NCI-H2107 (cell line): ENCODE measurements at places on chromosomes 7 and 10.

DNA sequence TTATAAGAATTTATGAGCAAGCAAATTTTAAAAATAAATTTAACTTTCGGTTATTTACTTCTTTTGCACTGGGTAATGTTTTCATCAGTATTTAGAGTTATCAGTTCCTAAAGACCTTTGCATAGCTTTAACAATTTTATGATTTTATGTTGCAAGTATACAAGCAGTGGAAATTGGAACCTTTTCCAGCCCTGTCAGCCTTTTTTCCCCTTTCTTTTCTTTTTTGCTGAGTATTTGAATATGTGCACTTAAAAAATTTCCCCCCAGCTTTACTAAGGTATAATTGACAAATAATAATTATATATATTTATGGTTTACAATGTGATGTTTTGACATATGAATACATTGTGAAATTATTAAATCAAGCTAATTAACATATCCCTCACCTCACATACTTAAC, 62.6 kb downstream of the MKLN1 start:
- DNase-seq: no peak

DNA sequence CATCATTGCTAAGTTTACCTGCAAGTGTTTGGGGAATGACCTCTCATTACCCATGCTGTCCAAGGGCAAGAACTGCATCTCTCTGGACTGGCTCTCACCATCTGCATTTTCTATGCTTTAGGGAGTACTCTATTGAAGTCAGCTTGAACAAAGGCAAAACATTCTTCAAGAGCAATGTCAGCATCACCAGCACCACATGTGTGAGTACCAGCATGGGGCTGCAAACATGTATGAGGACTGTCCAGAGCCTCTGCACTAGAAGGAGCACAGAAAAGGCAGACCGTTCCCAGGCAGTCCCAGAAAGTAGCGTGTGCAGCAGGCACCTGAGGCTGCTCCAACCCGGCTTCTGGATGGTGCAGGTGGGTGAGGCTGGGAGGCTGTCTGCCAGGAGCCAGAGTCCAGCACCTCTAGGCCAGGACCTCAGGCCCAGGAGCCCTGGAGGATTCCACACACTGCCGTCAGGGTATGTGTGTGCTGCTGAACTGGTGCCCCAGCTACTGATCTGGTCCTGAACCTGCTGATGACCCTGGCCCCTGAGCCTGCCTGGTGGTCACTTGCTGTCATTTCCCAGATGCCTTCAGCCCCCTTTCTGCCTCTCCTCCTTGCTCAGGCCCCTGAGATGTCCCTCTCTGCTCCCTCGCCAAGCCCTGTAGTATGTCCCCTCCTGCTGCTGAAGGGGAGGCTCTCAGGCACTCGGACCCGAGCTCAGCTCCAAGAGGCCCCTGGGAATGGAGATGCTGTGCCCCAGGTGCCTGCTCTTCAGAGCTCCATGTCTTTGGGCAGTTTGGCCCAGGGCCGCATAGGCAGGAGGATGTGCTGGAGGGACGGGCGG, 20.7 kb downstream of the ANTXRL start:
- no peak for DNase-seq

DNA sequence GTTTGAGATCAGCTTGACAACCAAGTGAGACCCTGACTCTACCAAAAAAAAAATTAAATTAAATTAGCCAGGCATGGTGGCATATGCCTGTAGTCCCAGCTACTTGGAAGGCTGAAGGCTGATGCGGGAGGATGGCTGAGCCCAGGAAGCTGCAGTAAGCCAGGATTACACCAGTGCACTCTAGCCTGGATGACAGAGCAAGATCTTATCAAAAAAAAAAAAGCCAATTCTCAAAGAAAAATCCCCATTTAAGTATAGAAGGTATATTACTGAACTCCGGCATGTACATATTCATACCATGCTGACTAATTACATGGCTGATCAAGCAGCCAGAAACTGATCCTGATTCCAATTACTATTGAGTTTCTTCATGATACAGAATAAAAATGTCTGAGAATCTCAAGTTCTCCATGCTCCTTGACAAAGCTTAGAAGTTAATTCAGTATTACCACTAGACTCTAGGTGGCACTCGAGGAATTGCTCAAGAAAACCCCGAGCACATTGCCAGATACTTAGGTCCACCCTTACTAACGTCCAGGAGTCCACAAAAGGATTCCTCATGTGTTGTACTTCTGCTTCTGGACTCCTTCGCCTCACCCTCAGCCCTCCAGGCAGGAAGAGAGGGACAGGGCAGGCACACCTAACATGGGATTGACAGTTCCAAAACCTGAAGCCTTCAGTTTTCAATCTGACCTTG, 148.9 kb downstream of the PARD3 start:
- no peak for DNase-seq

GRCh38 chr7:157139810-157140510, 1.2 kb downstream of the UBE3C start:
- DNase-seq: no peak

DNA sequence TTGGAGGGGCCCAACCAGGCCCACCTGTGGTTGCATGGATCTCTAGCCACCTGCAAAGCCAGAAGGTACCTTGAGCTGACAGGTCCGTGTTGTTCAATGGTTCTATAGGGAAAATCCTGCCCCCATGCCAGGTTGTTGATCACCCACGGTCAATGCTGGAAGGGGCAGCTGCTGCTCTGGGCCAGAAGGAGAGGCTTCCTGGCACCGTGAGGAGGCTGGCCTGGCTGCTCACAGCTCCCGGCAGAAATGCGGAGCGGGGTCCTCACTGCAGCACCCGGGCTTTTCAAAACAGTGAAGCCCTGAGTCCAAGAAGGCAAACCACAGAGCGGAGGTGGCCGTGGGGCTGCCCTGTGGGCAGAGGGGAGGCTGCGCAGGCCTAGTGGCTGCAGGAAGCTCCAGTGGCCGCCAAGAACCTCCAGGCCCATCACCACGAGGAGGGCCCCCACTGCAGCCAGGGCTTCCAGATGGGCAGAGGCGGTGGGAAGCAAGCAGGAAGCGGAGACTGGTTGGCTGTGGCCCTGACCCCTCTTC, 25.0 kb upstream of the GPR146 start:
- no peak for DNase-seq
